Smooth muscle cell of the coronary artery (primary cell): ENCODE measurements at places on chromosomes 7 and 10. TPM values are rescaled to one million over a fixed set of nuclear protein-coding genes. Genes with fewer than 3 reads are reported as not detected.

The PIK3AP1 gene
- total RNA-seq: under 0.01 TPM in 1 of 2 replicates, not detected in the other

The PNLIPRP2 gene
- total RNA-seq: not detected in 2 replicates

The GIMAP1 gene
- not detected in 2 replicates for total RNA-seq

The TMEM213 gene
- total RNA-seq: not detected in 2 replicates

The LIPJ gene
- not detected in 2 replicates for total RNA-seq

The DNA2 gene
- total RNA-seq: 4.0 and 4.4 TPM in 2 replicates

The ACADSB gene
- total RNA-seq: 3.5 and 5.4 TPM in 2 replicates

The PTER gene
- 6.9 and 12.1 TPM in 2 replicates for total RNA-seq

The C10orf67 gene
- not detected in 2 replicates for total RNA-seq

The PTPN20 gene
- total RNA-seq: 0.47 and 2.8 TPM in 2 replicates

The LRGUK gene
- 0.08 TPM in 1 of 2 replicates, not detected in the other for total RNA-seq

The TLX1 gene
- total RNA-seq: not detected in 2 replicates

The IFIT2 gene
- total RNA-seq: 2.9 and 6.4 TPM in 2 replicates

The GALNT17 gene
- total RNA-seq: 0.35 TPM in 1 of 2 replicates, not detected in the other

The FOXI2 gene
- total RNA-seq: not detected in 2 replicates

The CCDC3 gene
- total RNA-seq: 0.15 and 0.47 TPM in 2 replicates
